Activated CD8-positive, alpha-beta memory T cell treated with anti-CD3 and anti-CD28 coated beads for 1 hour (primary cell): ENCODE measurements at places on chromosomes 16 and 17.

GRCh38 chr16:70399951-70400350, 38.9 kb downstream of the ST3GAL2 start:
- DNase-seq = no peak

GRCh38 chr16:65195998-65196397, 74.1 kb upstream of the CDH11 start:
- no peak for DNase-seq

GRCh38 chr17:47636273-47637030, 13.3 kb upstream of the KPNB1 start:
- DNase-seq = no peak

DNA sequence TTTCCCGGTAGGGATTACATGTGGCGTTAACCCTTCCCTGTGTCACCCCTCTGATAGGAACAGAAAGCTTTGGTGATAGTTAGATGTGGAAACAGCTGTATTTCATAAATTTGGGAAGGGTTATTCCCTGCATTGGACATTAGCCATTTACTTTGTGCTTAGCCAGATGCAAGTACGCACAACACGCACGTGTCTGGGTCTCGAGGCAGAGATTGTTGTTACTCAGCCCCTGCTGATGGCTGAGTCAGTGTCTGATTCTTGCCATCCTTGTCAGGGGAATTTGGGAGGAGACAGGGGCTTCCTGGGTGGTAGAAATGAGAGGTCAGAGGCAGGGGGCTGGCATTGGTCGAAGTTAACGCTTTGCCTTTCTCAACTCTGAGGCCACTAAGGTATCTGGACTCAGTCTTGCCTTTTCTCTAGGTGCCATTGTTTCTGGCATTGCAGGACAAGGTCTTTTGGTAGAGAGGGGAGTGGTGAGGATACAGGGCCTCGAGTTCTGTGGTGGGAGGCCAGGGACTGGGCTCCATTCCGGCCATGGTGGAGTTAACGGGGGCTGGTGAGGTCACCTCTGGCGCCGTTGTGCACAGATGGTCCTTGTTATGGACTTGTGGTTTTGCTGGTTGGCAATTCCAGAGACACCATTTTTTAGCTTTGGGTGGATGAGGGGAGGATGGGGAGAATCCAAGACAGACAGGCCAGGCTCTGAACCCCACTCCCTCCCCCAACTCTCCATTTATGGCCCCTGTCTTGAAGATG, 8.2 kb downstream of the MMP2 start:
- no peak for DNase-seq

DNA sequence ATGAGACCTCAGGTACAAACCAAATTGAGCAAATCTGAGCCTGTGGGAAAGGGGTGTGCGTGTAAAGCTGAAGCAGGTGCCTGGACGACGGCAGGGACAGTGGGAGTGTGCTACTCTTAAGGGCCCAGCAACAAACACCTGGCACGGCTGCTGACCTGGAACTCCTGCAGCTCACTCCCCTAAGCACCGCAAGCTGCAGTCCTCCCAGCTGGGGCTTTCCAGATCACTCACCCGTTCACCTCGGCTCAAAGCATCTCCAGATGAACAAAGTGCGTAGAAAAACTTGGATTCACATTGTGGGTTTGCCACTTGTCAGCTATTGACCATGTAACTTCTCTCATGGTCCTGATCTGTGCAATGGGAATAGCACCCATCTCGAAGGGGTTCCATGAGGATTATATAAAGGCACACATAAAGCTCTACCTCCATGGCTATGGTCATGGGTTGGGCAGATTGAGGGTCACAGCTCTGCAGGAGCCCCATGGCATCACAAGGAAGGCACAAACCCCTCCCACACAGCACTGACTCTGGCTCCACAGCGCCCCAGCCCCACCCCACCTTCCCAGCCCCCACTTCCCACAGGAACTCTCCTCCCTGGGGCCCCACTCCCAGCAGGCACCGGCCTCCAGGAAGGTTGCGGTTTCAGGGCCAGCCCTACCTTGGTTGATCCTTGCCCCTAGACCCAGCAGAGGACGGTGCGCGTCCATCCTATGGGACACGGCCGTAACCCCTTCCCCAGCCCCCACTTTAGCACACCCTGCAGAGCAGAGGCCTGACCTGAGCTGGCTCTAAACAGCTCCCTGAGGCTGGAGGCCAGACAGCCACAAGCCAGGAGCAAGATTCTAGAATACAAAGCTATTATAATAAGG, 21.9 kb downstream of the ST3GAL2 start:
- DNase-seq = no peak

DNA sequence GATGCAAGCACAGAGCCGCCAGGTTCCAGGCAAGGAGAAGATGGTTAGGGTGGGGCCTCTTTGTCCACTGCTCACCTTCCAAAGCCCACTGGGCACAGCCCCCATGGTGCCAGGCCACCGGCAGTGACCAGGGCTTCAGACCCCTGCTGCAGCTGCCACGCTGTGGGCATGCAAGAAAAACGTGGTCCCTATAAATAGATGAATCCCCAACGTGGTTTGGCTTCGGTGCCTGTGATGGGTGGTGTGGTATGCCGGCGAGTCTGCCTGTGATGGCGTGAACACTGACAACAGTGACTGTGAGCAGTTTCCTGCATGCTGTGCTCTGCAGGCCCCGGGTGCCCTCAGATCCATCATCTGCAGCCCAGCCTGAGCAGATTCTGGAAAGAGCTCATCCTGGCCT, 36.6 kb downstream of the RAB11FIP4 start:
- DNase-seq = no peak
